ENCODE measurements at places on chromosomes 16 and 17.

DNA sequence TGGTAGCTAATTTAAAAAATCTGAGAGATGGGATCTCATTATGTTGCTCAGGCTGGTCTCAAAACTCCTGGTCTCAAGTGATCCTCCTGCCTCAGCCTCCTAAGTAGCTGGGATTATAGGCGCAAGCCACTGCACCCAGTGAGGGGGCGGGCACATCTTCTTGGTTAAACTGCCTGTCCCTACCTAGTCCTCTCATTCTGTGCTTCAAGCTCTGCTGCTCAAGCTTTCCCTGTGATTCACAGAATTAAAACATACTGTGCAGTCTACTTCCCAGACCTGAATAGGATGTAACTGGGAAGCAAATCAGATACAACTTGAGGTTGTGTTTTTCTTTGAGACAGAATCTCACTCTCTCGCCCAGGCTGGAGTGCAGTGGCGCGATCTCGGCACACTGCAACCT, 2.3 kb downstream of the MRPL38 start:
- no peak for DNase-seq

DNA sequence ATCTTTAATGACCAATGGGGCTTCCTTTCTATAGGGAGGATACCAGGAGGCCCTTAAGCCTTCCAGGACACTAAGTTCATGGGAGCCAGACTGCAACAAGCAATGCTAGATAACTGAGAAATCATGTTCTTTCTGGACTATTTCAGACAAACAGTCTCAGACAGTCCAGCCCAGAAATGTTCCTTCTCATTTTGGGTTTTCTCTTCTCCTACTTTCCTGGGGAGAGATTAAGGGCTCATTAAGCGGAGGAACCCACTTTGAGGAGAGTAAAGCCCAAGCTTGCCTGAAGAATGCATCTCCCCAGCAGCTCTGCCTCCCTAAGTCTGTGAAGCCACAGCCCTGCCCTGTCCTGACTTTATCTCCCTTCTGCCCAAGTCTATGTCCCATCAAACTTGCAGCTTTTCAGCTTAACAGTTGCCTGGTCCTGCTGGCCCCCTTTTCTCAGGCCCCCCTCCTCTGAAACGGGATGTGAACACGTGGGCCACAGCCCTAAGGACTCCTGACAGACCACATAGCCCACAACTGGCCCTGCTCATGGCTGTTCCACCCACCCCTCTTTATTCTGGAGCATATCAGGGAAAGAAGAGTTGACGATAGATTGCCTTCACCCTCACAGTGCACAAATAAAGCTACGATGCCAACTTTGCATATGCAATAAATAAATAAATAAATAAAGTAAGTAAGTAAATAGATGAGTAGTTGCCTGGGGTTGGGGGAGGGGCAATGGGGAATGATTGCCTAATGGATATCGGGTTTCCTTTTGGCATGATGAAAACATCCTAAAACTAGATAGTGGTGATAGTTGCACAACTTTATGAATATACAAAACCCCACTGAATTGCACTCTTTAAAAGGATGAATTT, 111.0 kb downstream of the N4BP1 start:
- DNase-seq = peak; percentile 42

- DNase-seq = no peak
Measured at GRCh38 chr17:17843096-17843495, 6.3 kb upstream of the SREBF1 start.

DNA sequence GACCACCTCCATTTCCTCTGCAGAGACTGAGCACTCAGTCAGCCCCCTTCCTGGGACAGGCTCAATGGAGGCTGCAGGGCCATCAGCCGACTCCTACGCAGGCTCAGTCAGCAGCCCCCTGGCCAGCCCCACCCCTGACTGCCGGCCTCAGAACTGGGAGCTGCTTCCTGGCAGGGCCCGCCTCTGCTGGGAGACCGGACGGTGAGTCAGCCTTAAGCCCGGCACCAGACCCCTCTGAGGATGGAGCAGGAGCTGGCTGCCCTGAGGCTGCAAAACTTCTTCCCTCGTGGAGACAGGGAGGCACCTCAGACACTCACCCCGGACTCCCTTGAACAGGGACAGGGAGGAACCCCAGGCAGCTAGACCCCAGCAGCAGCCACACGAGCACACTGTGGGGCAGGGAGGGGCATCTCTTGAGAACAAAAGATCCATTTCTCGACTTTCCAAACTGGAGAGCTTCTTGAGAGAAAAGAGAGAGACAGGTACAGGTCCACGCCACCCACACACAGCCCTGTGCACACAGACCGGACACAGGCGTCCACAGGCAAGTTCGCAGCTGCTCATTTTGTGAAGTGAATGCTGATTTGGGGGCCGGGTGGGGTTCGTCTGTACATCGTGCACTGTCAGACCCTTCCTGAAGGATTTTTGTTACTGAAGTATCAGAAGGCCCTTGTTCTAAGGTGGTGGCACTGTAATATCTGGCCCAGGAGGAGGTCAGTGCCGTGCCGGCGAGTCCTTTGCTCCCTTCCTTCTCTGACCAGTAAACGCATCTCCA, 1.3 kb upstream of the TUBB3 start:
- DNase-seq = no peak

DNA sequence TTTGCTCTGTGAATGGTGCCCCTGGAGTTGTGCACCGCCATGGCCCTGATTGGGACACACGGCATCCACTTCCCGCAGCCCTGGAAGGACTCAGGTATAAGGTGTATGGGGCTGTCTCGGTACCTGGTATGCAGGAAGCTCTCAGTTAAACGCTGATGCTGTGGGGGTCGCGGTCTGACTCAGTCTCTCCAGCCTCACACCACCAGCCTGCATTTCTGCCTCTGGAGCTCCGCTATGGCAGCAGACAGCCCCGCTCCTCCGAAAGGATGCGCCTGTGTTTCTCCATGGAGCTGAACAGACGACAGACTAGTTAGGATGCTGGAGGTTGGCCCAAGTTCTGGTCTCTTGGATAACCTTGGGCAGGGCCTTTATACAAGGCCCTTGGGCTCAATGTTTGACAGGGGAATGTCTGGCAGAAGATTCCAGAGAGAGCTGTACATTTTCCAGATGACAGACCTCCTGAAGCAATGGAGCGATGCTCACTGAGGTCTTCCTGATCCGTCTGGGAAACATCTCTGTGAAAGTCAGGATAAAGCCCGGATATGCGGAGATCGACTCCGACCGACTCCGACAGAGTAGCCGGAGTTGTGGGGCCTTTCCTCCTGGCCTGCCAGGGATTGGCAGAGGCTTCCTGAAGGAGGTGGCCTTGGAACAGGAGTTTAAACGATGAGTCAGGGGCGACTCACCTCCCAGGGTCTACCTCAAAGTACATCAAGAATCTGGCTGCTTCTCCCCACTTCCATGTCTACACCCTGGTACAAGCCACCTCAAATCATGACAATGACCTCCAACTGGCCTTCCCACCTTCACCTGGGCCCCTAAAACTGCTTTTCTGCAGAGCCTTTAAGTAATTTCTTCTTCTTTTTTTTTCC, 21.9 kb upstream of the BCAR1 start:
- DNase-seq = no peak

DNA sequence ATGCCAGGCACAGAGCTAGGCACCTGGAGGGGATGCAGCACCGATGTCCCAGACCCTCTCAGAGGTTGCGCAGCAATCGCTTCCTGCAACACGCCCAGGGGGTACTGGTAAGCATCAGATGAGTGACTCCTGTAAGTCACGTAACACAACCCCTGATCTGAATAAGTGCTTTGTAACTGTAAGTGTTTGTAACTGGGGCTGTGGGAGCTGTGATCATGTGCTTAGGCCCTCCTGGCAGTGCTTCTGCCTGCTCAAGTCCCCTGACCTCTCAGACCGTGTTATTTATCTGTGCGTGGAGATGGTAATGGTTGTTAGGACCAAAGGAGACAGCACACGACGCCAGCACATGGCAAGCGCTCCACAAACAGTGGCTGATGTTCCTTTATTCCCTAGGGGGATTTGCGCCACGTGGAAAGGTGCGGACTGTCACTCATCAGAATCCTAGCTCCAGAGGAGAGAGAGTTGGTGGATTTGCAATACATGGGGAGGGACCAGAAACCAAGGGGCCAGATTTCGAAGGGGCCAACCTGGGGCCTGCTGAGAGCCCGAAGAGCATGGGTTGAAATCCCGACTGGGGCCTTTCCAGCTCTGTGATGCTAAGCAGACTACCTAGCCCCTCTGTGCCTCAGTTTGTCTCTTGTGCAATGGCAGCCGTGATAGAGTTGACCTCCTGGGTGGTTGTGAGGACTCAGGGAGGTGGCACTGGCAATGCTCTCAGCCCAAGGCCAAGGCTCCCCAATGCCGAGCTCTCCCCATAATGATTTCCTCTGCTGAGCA, 151.8 kb downstream of the IRF8 start:
- no peak for DNase-seq

- DNase-seq = no peak
Measured at GRCh38 chr16:66271074-66272060, 95.1 kb upstream of the CDH5 start.

GRCh38 chr16:75351183-75351582, 82.1 kb downstream of the CFDP1 start:
- no peak for DNase-seq

GRCh38 chr17:28471531-28472342, 1.7 kb upstream of the SLC13A2 start:
- no peak for DNase-seq

DNA sequence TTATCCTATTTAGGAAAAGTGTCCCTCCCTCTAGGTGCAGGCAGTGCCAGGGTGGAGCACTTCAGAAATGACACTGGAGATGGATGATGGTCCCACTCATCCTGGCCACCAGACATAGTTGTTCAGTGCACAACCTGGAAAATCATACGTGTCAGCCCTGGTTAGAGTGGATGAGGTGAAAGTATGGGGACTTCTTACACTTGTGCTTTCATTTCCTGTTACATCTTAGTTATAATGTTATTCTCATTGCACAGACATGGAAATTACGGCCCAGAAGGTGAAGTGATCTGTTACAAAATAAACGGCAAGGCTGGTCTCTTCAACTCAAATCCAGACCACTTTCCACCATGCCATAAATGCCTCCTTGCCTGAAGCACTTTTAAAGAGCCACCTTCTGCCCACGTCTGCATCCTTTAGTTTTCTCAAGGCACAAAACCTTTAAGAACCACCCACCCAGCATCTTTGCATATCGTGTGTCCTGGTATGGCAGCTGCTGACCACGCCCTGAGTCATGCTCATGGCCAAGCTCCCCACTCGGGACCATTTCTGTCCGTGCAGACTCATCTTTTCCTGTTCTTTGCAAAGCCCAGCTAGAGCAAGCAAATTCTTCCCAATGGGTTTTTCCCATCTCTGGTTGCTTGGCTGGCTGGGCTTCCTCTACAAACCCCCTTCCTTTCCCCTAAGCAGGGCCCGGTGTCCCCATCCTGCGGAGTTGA, 22.4 kb downstream of the TBC1D3B start:
- peak; percentile 3 for DNase-seq

- no peak for DNase-seq
Measured at GRCh38 chr17:30858556-30859250, 26.9 kb downstream of the ATAD5 start.

- no peak for DNase-seq
Measured at GRCh38 chr17:49496867-49497147, 1.7 kb downstream of the NGFR start.

- DNase-seq = no peak
Measured at GRCh38 chr16:47970291-47970931, 185.4 kb downstream of the ABCC12 start.

GRCh38 chr16:86319585-86320236, 190.6 kb upstream of the FOXF1 start:
- DNase-seq = no peak

DNA sequence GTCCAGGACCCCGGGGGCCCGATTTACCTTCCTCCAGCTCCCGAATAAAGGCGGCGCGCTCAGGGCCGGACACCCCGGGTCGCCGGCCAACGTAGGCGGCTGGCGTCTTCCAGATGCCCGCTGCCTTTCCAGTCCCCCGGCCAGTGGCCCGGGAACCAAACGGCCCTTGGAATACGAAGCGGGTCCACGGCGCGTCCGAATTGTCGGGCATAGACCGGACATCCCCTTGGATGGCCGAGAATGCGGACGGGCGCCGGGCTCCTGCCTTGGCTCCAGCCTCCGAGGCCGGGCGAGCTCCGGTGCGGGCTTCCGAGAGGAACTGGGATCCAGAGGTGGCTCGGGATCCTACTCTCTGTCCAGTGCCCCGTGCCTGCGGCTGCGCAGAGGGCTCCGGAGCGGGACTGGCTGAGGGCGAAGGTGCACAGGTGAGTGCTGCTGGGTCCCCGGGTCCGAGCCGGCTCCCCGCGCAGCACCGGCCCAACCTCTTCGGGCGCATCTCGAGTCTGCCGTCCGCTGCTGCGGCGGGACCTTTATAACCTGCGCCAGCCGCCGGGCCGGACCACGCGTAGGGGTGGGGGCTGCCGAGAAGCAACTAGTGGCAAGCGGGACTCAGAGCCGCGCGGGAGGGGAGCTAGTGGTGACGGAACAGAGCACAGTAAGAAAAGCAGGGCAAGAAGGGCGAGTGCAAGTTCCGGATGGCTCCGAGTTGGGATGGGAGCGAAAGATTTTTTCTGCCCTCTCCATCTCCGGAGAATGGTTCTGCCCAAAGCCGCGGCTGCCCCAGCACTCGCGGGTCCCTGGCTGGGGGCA, at the start of gene HAP1:
Gene HAP1 (minus strand): TSS at position 505 of the 810 bp plus-strand sequence. CDS start 9 bp downstream, at position 496.
- DNase-seq = no peak

GRCh38 chr17:3510090-3510489, 34.3 kb downstream of the ASPA start:
- DNase-seq = no peak

Data from tibial nerve (tissue), 4 donors.